ENCODE measurements at places on chromosomes 5 and 9. TPM values are rescaled to one million over a fixed set of nuclear protein-coding genes. Genes with fewer than 3 reads are reported as not detected.

GRCh38 chr5:42949348-42950115 is 90.6 kb downstream of the ANXA2R start:
- ATAC-seq: peak; percentile 72

- no peak for ATAC-seq
Measured at GRCh38 chr5:121029536-121030245, 565.6 kb downstream of the PRR16 start.

GRCh38 chr5:31656806-31657205 is 17.9 kb downstream of the PDZD2 start:
- no peak for ATAC-seq

DNA sequence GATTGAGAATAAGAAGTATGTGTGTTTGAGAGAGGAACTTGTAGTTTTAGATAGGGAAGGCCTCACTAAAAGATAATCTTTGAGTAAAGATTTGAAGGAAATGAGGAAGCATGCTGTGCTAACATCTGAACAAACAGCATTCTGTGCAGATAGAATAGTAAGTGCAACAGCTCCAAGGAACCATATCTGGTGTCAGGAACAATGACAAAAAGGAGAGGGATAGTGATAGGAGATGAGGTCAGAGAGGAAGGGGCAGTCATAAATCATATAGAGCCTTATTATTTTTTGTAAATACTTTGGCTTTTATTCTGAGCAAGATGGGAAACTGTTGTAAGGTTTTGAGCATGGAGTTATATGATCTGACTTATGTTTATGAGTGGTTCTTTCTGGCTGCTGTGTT is 3.8 kb downstream of the MRPL22 start:
- no peak for ATAC-seq

GRCh38 chr5:15695215-15695731 is 195.3 kb downstream of the FBXL7 start:
- no peak for ATAC-seq

DNA sequence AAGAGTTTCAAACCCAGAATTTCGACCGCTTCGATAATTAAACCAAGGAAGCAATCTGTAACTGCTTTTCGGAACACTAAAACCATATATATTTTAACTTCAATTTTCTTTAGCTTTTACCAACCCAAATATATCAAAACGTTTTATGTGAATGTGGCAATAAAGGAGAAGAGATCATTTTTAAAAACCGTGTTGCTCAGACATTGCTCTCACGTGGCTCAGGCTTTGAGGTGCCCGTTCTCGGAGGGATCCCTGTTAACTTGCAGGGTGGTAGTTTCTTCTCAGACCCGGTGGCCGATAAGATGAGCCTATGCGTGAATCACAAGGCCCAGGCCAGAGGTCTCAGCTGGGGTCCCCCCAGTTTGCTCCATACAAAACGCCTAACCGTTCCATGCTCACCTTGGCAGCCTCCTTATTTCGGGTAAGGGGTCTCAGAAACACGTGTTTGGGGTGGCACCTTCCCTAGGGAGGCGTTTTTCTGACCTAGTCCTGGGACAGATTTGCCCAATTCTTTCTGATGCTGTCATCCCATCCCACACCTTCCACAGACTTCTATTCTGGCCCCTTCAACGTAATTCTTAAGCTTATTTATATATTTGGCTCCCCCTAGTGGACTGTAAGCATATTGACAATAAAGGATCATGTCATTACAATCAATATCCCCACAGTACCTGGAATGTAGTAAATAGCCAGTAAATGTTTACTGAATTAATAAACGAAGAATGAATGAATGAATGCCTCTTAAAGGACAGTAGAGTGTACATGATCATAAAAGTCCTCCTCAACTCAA is 48.1 kb downstream of the THBS4 start:
- peak; percentile 85 for ATAC-seq

- ATAC-seq: no peak
Measured at GRCh38 chr5:135219868-135220267, 179.2 kb downstream of the MACROH2A1 start.

DNA sequence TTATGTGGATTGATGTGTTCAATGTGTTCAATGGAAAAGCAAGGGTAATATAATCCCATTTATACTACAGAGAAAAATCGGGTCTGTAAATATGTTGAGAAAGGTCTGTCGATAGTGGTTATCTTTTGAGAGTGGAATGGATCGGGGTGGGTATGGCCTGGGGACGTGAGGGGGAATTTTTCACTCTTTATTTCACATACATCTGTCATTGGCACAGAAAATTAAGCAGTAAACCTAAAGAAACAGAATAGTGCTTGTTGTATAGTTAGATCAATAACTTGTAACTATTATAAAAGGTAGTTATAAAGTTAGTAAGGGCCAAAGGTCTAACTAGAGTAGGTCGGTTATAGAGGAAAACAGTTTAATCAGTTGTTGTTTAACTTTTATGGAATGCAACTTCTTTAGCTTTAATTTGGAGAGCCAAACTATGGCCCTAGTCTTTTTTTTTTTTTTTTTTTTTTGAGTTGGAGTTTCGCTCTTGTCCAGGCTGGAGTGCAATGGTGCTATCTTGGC is 66.1 kb upstream of the ABL1 start:
- no peak for ATAC-seq

- no peak for ATAC-seq
Measured at GRCh38 chr5:38916802-38917201, 71.0 kb downstream of the OSMR start.

Gene VCAN
- total RNA-seq: 148 TPM

Gene RHOBTB3
- total RNA-seq: 55.6 TPM

Gene GABRP
- 2.1 TPM for total RNA-seq
